ENCODE measurements at places on chromosomes 5 and 9.

GRCh38 chr9:75231167-75231566, 142.9 kb downstream of the OSTF1 start:
- no peak for DNase-seq

DNA sequence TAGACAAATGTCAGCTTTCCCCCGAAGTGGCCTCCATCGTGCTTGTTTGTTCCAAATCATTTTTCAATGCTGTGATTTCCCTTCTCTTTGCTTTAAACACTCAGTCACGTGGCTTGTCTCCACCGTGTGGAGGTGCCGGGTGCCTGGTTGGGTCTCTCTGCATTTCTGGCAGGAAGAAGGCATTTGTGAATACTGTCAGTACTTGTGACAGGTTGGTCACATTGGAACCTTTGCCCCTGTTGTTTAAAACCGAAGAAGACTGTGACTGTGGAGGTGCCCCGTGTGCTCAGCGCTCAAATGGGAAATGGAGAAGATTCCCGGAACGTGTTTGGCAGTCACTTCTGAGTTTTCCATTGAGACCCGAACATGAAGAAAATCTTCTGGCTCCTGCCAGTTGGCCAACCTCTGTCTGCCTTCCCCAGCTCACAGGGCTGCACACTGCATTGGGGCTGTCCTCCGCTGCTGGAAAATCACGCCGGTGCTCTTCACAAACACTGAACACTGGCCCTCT, 74.6 kb downstream of the LMNB1 start:
- DNase-seq: no peak

- no peak for DNase-seq
Observed at GRCh38 chr9:100413839-100414420, 13.0 kb upstream of the MSANTD3 start.

DNA sequence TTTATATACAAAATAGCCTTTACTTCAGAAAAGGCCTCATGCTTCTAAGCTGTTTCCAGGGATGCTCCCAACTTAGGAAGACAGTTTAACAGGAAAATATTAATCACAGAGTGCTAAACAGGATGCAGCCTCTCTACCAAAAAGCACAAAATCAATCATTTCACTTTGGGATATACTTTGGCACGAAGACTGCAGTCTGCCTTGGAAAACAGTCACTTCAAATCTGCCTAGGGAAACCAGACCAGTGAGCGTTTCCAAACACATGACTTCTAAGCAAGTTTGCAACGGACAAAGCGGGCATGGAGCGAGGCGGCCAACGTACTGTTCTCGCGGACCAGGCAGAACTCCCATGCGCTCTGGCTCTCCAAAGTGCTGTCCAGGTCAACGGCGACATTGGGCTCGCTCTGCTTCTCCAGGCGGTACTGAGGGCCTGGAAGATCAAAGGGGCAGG, 201.0 kb downstream of the MAPKAP1 start:
- no peak for DNase-seq

DNA sequence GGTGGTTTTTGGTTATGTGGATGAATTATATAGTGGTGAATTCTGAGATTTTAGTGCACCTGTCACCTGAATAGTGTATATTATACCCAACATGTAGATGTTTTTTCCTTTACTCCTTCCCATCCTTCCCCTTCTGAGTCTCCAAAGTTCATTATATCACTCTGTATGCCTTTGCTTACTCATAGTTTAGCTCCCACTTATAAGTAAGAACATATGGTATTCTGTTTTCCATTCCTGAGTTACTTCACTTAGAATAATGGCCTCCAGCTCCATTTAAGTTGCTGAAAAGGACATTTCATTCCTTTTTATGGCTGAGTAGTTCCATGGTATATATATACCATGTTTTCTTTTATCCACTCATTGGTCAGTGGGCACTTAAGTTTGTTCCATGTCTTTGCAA, 161.6 kb upstream of the CD180 start:
- DNase-seq: no peak

- no peak for DNase-seq
Observed at GRCh38 chr5:59178482-59178881, 595.6 kb downstream of the RAB3C start.

DNA sequence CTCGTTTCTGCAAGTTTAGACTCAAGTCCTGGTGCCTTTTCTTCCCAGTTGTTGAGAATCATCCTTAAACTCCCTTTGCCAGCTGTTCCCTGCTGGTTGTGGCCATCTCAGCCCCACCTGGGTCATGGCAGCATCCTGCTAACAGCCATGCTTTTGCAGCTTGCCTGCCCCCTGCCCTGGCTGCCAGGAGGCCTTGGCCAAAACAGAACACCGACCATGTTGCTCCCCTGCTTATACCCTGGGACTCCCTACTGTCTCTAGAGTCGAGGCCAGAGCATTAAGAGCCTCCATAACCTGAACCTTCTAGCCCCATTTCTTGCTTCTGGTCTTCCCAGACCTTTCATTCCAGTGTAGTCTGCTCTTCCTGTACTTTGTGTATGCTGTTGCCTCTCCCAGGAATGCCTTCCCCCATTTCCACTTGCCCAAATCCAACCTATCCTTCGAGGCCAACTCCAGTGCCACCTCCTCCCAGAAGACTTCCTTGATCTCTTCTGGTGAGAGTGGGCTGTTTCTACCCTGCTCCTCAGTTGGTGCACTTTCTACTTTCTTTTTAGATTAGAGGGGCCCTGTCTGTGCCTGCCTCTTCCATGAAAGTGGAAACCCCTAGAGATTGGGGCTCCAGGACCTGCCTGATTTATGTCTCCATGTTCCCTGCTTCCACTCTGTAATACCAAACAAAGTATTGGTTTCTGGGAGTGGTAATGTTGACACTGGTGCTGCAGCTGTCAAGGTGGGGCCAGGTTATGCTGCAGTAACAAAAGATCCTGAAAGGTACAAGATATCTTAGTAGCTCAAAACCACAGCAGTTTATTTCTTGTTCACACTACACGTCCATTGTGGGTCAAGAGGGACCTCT, 88.2 kb downstream of the AMBP start:
- DNase-seq: no peak

DNA sequence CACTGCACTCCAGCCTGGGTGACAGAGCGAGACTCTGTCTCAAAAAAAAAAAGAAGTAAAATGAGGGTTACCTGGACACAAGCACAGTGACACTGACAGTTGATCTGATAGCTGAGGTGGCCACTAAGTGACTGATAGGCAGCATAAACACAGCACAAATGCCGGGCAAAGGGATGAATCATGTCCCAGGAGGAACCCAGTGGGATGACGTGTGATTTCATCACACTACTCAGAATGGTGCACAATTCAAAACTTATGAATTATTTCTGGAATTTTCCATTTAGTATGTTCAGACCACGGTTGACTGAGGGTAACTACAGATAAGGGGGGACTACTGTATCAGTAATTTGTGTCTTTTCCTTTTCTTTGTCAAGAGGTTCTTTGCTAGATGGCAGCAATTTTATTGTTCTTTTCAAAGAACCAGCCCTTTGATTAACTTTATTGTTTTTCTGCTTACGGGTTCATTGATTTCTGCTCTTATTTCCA, 34.3 kb upstream of the RNF130 start:
- DNase-seq: peak; percentile 24

DNA sequence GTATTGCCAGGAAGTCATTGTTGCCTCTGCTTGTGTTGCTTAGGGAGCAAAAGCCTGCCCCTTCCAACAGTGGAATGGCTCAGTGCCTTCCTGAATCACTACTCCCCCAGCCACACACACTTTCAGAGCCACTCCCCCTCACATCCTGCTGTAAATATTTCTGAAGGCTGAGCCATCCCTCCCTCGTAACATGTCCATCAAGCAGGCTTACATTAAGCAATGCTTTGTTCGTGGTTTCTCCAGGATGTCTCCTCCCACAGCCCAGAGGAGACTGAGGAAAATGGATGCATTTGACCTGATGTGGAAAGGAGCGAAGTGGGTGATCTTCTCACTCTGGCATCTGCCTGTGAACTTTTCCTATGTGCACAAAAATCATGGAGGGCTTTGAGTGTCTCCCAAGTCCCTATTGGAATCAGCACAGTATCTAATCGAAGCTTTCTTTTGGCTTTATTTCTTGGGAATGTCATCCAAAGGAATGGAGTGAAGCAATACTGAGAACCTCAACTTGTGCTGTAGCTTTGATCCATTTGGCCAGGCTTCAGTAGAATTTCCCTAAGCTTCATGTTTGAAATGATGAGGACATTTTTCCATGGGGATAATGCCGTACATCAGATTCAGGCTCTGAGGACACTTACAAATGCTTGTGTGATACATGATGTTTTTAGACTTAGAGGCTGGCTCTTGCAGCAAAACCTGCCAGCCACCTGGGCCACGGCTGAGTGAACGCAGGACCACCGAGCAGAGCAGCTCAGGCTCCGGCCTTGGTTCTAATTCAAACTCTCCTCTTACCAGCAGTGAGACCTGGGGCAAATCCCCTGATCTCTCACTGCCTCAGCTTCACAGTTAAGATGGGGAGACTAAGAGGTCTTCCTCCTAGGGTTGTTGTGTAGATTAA, 389.1 kb downstream of the ENC1 start:
- DNase-seq: peak; percentile 98

DNA sequence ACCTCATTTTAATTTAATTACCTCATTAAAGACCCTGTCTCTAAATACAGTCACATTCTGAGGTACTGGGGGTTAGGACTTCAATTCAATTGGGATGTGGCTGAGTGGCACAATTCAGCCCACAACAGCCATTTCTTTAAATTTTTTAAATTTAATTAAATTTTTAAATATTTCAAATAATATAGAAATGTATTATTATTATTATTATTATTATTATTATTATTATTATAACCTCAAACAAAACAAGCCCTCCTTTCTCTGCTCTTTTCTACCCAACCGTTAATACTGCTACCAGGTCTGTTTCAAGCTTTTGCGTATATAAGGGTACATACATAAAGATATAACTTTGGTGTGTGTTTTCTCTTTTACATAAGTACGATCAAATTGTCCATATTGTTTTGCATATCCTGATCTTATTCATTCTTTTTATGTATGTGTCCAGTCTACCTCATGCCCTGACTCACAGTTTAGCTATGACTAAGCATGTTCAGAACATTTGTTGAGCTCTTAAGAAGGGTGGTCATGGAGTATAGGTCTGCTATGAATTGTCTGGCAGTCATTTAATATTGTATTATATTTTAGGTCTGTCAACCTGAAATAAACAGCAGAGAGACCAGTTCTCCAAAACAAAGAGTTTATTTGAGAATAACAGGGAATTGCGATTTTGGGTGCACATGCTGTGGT, 16.1 kb upstream of the RAB14 start:
- DNase-seq: peak; percentile 67

- DNase-seq: no peak
Observed at GRCh38 chr5:165187815-165188214, 1682.4 kb downstream of the MAT2B start.

- peak; percentile 80 for DNase-seq
Observed at GRCh38 chr9:107484117-107484723, 5.3 kb downstream of the KLF4 start.

GRCh38 chr5:112933651-112934365, 11.8 kb upstream of the REEP5 start:
- DNase-seq: peak; percentile 57

GRCh38 chr5:121897341-121897740, 45.7 kb downstream of the FTMT start:
- no peak for DNase-seq

DNA sequence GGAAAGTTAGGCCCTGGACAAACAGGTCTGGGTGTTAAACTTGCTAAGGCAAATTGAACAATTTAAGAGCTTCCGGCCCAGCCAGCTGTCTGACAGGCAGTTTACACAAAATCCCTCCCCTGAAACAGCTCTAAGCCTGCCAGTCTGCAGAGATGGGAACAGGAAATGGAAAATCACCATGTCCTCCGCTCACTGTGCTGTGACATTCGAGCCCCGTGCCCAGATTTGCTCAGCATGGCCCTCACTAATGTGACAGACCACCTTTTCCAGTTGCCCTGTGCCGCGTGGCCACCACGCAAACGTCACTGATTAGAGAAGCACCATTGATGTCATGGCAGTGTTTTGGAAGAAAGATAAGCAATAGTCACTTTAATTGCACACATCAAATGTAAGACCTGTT, 41.0 kb downstream of the CCNJL start:
- DNase-seq: peak; percentile 41

- DNase-seq: no peak
Observed at GRCh38 chr9:95736891-95737522, 138.5 kb upstream of the ERCC6L2 start.

DNA sequence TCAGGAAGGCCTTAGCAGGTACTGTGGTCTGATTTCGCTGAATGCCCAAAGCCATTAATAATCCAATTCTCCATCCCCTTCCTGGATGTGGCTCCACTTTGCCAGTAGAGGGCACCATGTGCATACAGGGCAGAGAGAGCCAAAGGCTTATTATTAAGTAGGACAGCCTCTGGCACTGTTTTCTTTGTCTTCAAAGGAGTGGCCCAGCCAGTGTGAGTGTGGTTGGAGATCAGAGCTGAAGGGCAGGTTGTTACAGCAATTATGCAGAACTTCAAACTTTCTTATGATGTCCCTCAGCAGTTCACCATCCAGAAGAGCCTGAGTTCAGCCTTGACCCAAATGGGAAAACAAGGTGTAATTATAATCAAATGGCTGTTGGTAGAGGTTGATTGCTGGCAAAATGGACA, 38.6 kb upstream of the CEMIP2 start:
- peak; percentile 73 for DNase-seq

GRCh38 chr5:127358284-127358683, 67.7 kb downstream of the MEGF10 start:
- peak; percentile 37 for DNase-seq

GRCh38 chr9:121700165-121700831, 48.9 kb downstream of the DAB2IP start:
- peak; percentile 45 for DNase-seq

GRCh38 chr9:99069075-99069474, 35.8 kb upstream of the TGFBR1 start:
- no peak for DNase-seq

- peak; percentile 37 for DNase-seq
Observed at GRCh38 chr5:14445013-14445412, 136.6 kb upstream of the OTULINL start.

GRCh38 chr9:81534138-81534875, 155.0 kb downstream of the TLE1 start:
- DNase-seq: no peak

DNA sequence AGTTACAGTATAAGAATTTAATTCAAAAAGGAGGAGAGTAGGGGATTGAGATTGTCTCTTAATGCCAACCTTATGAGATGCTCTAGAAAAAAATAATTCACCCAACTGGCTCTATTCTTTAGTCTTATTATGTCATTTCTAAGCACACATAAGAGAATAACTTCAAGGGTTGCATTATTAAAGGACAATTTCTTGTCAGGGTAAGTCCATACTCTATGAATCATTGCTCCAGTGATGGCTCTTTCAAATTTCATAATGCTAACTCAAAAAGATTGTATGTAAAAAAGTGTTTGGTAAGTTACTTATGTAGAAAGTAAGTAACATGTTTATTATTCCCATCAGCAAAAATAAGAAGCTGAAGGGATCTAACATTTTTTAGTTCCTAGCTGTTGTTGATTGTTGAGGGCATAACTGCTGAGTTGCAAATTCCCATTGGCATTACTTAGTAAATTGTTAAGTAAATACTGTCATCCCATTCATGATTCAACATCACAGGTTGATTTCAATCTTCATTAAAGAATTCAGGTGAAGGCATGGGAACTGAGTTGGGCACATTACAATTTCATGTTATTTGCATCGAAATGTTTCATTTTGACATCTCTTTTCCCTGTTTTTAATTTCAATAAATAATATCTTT, 28.6 kb downstream of the ALDH1A1 start:
- no peak for DNase-seq

GRCh38 chr5:151775025-151775606, 3.4 kb downstream of the G3BP1 start:
- no peak for DNase-seq

All from iris pigment epithelial cell (primary cell).